ENCODE measurements at places on chromosomes 11 and 22.

DNA sequence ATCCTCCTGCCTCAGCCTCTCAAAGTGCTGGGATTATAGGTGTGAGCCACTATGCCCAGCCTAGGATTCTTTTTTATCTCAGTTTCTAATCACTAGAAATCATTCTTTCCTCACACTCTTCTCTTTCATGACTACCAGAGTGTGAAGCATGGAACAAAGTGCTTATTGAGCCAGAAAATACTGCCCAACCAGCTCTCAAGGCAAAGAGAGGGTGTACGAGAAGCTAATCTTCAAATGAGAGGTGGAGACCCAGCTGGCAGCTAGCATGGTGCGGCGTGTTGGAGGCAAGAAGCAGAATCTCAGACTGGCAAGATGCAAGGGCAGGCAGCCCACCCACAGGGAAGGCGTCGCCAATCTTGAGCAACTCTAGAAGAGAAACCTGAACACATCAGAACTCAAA lies 41.1 kb upstream of the ME3 start:
- no peak for DNase-seq

DNA sequence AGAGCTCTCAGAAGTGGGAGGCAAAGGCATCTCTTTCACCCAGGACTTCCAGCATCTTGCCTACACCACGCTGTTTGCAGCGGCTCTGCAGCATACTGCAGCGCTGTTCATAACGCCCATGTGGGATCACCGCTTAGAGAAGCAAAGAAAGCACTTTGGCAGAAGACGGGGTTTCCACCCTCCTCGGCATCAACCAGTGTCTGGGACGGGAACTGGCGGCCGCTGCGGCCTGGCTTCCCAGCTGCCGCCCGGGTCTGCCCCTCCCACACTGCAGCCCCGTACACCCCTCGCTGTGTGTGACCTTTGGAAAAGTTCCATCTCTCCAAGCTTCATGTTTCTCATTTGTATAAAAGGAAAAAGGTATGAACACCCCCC lies 545 bp upstream of the TIRAP start:
- peak; percentile 37 for DNase-seq

DNA sequence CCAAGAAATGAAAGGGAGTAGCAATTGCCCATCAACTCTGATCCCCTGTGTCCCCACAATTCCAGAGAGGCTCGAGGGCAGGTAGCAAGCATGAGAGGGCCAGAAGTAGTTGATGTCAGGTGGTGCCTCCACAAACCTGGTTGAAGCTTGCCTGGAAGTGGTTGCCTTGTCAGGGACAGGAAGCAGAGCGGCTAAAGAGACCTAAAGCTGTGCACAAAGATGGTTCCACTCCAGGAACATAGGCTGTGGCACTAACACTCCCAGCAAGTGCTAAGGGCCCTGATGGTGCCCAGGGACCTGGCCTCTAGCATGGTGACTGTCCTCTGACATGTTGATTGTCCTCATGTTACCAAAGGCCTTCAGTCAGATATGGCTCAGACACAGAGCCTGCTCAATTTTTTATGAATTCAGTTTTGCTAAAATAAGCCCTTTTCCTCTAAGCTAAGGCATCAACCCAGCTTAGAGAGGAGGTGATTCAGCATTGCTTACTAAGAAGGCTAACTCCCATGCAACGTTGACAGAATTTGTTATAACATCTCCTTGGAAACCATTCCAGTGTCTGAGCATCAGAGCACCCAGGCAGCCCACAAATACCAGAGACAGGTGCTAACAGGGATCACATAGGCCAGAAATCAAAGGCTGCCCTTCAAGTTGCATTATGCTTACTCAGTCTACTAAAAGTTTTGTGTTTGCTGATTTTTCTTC lies 196.3 kb upstream of the ARHGAP20 start:
- no peak for DNase-seq

DNA sequence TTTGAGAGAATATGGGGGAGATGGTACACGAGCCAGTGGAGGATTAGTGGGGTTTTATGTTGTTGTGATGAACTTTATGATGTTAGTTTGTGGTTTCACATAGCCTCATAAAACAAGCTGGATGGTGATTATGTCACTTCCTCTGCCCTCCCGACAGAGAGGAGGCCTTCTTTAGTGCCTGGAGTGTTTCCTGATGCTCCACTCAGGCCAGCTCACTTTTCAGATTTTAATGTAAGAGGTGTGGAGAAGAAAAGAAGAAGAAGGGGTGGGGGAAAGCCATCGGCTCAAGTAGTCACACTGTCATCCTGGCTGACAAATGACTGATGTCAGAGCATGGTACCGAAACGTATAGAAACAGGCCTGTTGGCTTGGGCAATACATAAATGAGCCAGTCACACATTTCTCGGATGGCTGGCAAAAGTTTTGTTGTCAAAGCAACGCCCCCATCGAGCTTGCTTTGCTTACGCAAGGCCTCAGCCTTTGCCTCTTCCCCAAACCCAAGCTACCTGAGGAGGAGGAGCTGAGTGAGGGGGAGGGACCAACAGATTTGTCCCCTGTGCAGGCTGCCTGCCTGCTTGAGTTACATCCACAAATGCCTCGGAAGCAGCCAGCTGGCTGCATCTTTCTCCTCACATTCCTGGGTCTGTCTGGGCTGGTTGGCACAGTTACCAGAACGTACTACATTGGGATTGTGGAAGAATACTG lies at the start of gene HEPHL1:
Gene HEPHL1 (plus strand): TSS at position 578 of the 705 bp plus-strand sequence. CDS start 15 bp downstream, at position 593.
- no peak for DNase-seq

GRCh38 chr22:28829358-28830181 lies 29.2 kb upstream of the XBP1 start:
- DNase-seq: peak; percentile 71

DNA sequence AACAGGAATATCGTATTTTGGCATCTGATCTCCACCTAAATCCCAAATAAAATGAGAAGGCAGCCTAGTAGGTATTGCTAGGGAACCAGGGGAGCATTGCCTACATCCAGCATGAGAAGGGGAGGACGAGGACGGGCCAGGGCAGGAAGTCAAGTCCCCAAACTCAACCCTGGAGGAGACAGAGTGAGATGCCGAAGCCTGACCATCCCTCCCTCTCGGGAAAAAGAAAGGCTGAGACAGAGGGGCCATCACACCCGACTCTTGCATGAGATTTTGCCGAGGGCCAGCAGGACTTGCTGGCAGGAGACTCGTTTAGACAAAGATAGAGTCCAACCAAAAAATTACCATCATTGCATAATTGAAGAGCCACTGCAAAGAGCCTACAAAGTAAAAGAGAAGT lies 50.2 kb upstream of the SPATA19 start:
- no peak for DNase-seq

DNA sequence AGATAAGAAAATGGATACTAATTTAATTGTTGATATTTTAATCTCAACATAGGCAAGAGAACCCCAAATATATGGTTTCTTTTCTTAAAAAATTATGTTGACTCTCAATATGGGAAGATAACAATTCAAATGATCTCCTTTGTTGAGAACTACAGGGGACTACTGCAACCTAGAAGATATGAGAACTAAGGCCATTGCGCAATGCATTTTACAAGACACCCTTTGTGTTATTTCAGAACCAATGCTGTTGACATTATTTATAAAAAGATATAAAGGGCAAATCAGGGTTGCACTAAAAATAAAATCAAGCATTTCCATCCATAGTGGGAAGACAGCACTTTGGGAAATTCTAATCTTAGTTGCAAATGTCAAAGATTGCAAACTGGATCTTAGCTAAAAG lies 322.3 kb downstream of the SOX6 start:
- no peak for DNase-seq

DNA sequence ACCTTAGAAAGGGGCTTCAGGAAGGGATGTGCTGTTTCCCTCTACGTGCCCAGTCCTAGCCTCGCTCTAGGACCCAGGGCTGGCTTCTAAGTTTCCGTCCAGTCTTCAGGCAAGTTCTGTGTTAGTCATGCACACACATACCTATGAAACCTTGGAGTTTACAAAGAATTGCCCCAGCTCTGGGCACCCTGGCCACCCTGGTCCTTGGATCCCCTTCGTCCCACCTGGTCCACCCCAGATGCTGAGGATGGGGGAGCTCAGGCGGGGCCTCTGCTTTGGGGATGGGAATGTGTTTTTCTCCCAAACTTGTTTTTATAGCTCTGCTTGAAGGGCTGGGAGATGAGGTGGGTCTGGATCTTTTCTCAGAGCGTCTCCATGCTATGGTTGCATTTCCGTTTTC lies 2.2 kb upstream of the TAGLN start:
- DNase-seq: no peak

GRCh38 chr22:28768701-28769393 lies 3.6 kb upstream of the CCDC117 start:
- DNase-seq: no peak

GRCh38 chr11:3197878-3198528 lies 20.6 kb downstream of the MRGPRG start:
- no peak for DNase-seq

DNA sequence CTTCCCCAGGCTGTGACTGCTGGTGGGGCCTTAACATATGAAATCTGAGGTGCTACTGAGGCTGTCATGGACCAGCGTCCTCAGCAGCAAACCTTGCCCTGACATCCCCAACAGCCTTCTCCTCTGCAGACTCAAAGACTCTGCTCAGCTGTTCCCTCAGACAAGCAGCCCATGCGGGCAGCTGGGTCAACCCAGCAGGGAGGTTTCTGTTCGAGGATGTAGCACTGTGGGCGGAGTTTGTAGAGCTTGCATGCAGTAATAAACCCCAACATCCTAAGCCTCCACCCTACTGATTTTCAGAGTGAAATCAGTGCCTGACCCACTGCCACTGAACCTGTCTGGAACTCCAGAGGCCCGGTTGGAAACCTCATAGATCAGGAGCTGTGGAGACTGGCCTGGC lies 88.8 kb upstream of the XKR3 start:
- no peak for DNase-seq

DNA sequence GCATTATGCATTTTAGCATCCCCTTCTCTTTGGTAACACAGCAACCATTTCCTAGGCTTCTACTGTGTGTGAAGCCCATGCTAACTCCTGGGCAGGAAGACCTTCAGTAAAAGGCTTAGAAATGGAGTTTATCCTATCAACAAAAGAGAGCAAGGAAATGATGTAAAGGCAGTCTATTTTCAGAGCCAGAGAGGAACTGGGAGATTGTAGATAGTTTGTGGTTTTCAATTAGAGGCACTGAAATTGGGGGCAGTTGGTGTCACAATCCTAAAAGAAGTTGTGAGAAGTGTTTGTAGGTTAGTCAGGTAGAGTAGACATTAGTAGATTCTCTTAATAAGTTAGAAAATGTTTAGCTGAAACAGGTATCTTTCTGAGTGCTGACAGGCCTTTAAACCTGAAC lies 7.1 kb downstream of the ACAD8 start:
- no peak for DNase-seq

DNA sequence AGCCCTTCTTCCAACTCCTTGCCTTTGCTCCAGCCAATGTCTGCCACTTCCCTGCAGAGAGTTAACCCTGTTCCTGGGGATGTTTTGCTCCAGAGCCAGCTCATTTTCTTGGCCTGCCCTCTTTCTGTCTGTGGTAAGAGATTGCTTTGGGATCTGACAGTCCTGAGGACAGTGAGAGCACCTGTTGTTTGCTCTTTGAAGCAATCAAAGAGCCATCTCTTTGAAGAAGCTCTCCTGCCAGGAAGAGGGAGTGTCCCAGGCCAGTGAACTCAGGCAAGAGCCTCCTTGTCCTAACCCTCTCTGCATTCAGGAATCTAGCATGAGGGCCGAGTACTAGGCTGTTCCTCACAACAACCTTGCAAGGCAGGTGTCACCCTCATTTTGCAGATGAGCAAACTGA lies 42.2 kb downstream of the TRAF6 start:
- no peak for DNase-seq

GRCh38 chr11:68373815-68374501 lies 61.6 kb downstream of the LRP5 start:
- no peak for DNase-seq

DNA sequence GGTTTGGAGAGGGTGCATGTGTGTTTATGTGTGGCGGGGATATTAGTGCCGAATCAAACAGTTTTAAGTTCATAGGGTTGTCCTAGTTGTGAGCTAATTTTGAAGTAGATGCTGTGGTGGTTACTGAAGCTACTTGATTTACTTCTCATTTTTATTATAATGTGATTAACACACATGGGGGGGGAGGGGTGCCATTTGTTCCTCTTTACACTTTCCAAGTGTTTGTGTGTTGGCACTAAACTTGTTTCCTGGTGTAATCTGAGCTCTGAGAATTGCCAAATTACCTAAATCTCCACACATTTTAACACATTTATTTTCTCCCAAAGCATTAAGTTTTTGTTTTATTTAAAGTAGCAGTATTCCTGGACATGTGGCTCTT lies 60.1 kb downstream of the ZNRF3 start:
- DNase-seq: no peak

DNA sequence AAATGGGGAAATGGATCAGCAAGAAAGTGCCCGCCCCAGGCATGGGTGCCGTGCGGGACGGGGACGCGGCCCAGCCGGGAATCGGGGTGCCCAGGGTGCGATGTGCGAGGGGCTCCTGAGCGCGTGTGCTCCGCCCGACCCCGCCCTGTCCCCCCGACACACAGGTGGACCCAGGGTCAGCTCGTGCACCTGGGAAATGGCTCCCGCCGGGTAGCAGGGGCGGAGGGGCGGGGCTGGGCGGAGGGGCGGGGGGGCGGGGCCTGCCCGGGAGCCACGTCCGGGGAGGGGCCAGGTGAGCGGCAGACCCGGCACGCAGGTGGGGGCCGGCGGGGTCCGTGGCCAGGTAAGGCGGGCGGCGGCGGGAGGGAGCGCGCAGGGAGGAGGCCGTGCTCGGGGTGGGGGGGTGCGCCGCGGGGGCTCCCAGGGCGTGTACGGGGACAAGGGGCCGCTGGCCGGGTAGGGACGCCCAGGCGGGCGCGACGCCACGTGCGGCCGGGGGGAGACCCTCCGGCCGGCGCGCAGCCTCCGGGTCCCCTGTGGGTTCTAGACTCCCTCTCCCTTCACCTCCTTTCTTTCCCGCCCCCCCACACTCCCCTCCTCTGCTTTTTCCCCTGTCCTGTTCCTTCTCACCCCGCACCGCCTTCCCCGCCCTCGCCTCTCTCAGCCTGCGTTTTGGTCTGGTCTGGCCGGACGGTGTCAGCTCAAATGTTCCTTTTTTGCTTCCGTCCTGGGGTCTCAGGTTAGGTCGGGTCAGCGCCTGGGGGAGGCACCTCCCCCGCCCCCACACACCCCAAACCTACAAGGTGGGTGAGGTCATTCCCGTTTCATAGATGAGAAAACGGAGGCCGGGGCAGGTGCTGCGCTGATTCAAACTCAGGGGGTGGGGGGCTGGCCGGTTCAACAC lies at the start of gene ARHGAP8:
Gene ARHGAP8 (plus strand): TSS at position 291 of the 904 bp plus-strand sequence. CDS start 33,953 bp downstream, outside the sequence.
- no peak for DNase-seq

- no peak for DNase-seq
These were observed 45.8 kb upstream of the AMPD3 start for GRCh38 chr11:10409207-10409661.

- no peak for DNase-seq
These were observed 42.1 kb downstream of the PRDM10 start for GRCh38 chr11:129960216-129961214.

All from stimulated activated CD4-positive, alpha-beta T cell treated with anti-CD3 and anti-CD28 coated beads, Interleukin-4, amount 100 ng/mL, for 1 hour (primary cell).